Stimulated activated CD8-positive, alpha-beta memory T cell treated with anti-CD3 and anti-CD28 coated beads, Interleukin-7, amount 100 ng/mL, for 24 hours (primary cell): ENCODE measurements at places on chromosomes 7 and 10.

DNA sequence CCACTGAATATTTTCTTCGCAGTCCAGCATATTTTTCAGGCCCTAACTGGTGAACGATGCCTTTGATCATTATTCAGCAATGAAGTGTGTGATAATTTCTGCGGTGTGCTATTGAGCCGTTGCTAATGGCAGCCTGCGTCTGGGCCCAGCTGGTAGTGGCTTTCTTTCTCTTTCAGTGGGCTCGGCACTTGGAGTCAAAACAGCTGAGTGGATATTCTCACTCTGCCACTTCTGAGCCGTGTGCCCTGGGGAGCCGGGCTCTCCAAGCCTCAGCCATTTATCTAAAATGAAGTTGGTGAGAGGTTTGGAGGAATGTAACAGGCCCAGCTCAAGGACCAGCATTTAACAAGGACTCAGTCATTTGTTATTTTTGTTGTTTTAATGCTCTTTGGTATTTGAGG is 87.5 kb upstream of the IFRD1 start:
- DNase-seq, result no peak

GRCh38 chr10:92052741-92053140 is 129.2 kb downstream of the BTAF1 start:
- no peak for DNase-seq

GRCh38 chr7:24942226-24942625 is 37.8 kb downstream of the OSBPL3 start:
- no peak for DNase-seq

DNA sequence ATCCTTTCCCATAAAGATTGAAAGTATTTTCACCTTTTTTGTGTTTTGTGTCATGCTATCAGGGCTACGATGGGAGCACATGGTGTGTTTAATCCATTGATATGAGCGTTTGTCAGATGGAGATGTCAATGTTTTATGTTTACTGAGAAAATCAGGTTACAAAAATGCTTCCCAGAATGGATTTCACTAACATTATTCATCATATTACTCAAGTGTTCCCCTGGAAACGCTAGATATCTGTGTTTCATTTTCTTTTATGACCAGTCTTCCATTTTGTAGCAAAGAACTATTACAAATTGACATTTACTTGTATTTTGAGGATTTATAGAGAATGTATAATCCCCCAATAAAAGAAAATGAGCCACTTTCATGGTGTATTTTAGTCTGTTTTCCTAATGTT is 293.5 kb upstream of the AKR1E2 start:
- DNase-seq, result no peak

DNA sequence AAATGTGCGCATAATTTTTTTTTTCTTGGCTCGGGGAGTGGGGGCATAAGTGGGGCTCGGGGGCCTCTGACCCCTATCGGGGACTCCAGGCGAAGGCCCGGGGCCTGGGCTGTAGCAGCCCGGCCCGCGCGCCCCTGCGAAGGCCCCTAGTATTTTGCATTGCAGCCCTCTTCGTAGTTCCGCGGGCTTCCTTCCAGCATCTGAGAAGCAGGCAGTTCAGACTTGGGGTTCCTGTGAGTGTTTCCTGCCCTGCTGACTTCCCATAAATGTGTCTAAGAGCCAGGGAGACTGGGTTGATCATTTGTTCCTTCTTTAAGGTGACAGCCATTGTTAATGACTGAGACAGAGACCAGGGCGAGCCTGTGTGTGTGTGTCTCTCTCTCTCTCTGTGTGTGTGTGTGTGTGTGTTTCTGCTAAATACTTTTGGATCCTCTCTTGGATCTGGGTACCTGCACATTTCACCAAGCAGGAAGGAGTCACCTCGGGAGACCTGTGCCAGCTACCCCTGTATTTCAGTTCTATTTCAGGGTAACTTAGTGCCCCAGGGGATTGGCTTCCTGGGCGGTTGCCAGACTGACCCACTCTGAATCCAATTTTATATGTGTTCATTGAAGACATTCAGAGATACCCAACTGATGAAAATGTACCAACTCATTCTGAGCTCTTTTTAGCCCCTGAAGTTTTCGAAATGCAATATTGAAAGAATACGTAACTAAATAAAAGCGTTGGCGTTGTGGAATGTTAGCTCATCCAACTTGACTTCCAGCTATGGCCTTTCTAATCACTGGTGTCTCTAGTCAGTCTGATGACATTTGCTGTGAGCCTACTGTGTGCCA is 805 bp downstream of the MSRB2 start:
- DNase-seq, result no peak

DNA sequence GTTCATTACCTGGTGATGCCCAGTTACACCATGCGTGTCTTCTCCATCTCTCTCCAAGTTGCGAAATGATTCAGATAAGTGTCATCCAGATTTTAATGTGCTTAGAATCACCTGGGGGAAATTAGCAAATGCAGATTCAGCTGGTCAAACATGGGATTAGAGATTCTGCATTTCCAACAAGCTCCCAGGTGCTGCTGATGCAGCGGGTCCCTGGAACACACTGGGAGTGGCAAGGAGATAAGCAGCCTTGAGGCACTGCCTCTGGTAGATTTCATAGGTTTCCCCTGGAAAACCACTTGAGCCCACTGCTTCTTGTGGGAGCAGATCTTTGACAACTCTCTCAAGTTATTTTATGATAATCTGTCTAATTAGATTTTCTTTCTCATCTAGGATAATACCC is 196.0 kb upstream of the C7orf33 start:
- DNase-seq, result no peak

- no peak for DNase-seq
These were observed 443.2 kb upstream of the SEMA3A start for GRCh38 chr7:84637568-84638338.

DNA sequence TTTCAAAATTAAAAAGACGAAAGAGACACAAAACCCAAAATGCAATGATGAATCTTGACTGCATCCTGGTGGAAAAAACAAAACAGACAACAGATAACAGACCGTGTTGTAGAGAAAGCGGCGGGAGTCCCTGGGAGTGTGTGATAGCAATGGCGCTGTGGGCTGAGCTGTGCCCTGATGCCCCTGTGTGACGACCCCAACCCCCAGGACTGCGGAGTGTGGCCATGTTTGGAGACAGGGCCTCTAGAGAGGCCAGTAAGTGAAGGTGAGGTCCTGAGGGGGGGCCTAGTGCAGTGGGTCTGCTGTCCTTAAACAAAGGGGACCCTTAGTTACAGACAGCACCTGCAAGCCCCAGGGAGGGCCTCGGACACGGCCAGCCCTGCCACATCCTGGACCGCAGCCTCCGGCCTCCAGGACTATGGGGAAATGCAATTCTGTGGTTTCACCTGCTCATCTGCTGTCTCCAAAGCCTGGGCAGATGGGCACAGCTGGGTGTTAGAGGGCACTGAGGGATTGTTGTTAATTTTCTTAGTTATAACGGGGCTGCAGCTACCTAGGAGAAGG is 277.7 kb downstream of the DNAJB6 start:
- DNase-seq, result no peak

DNA sequence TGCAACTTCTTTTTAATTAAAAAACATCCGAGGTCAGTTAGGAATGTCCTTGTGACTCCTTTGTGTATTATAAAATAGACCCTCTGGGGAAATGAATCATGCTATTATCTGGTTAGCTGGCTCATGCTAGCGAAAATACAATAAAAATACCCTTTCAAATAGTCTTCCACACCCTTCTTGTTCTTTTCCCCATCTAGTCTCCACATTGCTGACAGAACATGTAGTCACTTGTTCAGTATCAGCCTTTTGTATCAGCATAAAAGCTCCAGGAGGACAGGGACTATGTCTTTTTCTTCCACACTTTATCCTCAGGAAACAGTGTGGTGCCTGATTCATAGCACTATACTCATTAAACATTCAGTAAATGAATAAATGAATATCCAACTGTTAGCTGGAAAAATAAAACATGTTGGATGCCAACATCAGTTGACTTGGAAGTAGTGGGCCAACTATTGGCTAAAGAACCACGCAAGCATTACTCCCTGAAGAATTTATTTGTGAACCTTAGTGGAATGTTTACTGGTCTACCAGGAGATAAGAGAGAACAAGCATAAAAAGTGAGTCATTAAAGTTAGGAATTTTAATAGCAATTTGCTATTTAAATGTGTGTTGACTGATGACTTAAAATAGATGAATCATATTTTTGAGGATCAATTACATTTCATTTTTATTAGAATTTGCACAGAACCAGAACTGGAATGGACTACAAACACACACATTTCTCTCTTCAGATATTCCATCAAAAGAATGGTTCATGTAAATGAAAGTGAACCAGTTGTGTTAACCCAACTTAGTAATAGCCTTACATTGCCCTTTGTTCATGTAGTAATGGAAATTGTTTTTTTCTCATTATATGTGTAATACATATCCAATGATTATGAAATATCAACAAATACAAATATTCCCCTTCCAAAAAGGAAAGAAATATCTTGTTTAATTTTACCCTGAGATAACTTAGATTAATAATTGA is 129.6 kb downstream of the DKK1 start:
- no peak for DNase-seq
